Occipital lobe (tissue), 3 donors: ENCODE measurements at places on chromosomes 12 and 14. TPM values are rescaled to one million over a fixed set of nuclear protein-coding genes. Genes with fewer than 3 reads are reported as not detected.

SDS gene
- total RNA-seq = 0.62 TPM

SERPINA4 gene
- not detected for total RNA-seq

CREBL2 gene
- 48.0 TPM for total RNA-seq

NPC2 gene
- total RNA-seq = 28.1 TPM

GRIN2B gene
- total RNA-seq = 144 TPM

FAM181A gene
- total RNA-seq = 3.0 TPM

RHEBL1 gene
- total RNA-seq = 0.78 TPM

FOXG1 gene
- 75.5 TPM for total RNA-seq

MGAT2 gene
- 47.3 TPM for total RNA-seq

BDKRB1 gene
- total RNA-seq = not detected

NOXRED1 gene
- total RNA-seq = 0.16 TPM

RTL1 gene
- total RNA-seq = not detected

INHBE gene
- total RNA-seq = not detected

HSPB8 gene
- 4.2 TPM for total RNA-seq

NID2 gene
- 8.9 TPM for total RNA-seq

KLRB1 gene
- not detected for total RNA-seq

VPS29 gene
- total RNA-seq = 108 TPM

PAH gene
- total RNA-seq = 0.16 TPM

CNTN1 gene
- total RNA-seq = 385 TPM

DENND5B gene
- 57.1 TPM for total RNA-seq

LUM gene
- 20.1 TPM for total RNA-seq

RD3L gene
- not detected for total RNA-seq

IAPP gene
- not detected for total RNA-seq

PLEKHG7 gene
- not detected for total RNA-seq

E2F7 gene
- 1.4 TPM for total RNA-seq

KRT74 gene
- not detected for total RNA-seq

IL26 gene
- not detected for total RNA-seq

ACRBP gene
- total RNA-seq = 0.62 TPM

NDUFA12 gene
- 55.8 TPM for total RNA-seq

OR4E2 gene
- not detected for total RNA-seq

TMEM63C gene
- total RNA-seq = 10.8 TPM

ACADS gene
- 4.2 TPM for total RNA-seq

ENDOU gene
- total RNA-seq = not detected

CCDC197 gene
- not detected for total RNA-seq

NOS1 gene
- total RNA-seq = 1.2 TPM

METAP2 gene
- 58.8 TPM for total RNA-seq

SYCP3 gene
- 0.47 TPM for total RNA-seq

MSI1 gene
- 7.5 TPM for total RNA-seq

RASSF9 gene
- total RNA-seq = 0.47 TPM

NINJ2 gene
- total RNA-seq = 0.31 TPM

TEX52 gene
- not detected for total RNA-seq

RNU4-1 gene
- under 0.01 TPM for total RNA-seq

ATL1 gene
- 99.8 TPM for total RNA-seq

REP15 gene
- 3.0 TPM for total RNA-seq

FERMT2 gene
- total RNA-seq = 124 TPM

RASSF8 gene
- 22.5 TPM for total RNA-seq

SPX gene
- total RNA-seq = 0.16 TPM

PLEKHA5 gene
- 73.6 TPM for total RNA-seq

B4GALNT3 gene
- total RNA-seq = 2.2 TPM

SLC25A47 gene
- total RNA-seq = not detected

MANSC4 gene
- total RNA-seq = 0.47 TPM
